ENCODE measurements at places on chromosomes 11 and 22. TPM values are rescaled to one million over a fixed set of nuclear protein-coding genes. Genes with fewer than 3 reads are reported as not detected.
A peak's percentile ranks its signal among the peaks of the same experiment; 100 is the strongest.

The CD3G gene
- total RNA-seq: 139 TPM

The RAB1B gene
- 139 TPM for total RNA-seq

The CDHR5 gene
- not detected for total RNA-seq

The INS gene
- total RNA-seq: not detected

The APOA5 gene
- not detected for total RNA-seq

The GGT5 gene
- total RNA-seq: not detected

The ELMOD1 gene
- total RNA-seq: not detected

The RAB39A gene
- total RNA-seq: not detected

DNA sequence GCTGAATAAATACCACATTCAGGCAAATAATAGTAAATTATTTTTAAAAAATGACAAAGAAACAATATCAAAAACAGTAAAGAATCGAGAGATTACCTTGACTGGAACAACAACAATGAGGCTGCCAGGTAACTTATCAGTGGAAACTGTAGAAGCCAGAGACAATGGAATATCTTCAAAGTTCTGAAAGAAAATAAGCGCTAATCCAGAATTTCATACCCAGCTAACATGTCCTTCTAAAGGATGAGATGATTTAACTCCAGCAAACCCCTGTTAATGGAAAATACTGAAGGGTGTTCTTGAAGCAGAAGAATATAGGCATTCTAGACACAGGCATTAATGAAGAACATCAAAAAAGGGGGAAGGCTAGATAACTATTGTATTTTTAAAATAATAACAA, 20.7 kb upstream of the SCUBE2 start:
- H3K27ac ChIP-seq: no peak overlapping the region
- peaks cover 17% of the 10 kb centered on the region for H3K27me3 ChIP-seq
- peaks cover 4% of the 10 kb centered on the region for H3K4me1 ChIP-seq
- DNase-seq: no peak
- H3K4me3 ChIP-seq: no peak overlapping the region

DNA sequence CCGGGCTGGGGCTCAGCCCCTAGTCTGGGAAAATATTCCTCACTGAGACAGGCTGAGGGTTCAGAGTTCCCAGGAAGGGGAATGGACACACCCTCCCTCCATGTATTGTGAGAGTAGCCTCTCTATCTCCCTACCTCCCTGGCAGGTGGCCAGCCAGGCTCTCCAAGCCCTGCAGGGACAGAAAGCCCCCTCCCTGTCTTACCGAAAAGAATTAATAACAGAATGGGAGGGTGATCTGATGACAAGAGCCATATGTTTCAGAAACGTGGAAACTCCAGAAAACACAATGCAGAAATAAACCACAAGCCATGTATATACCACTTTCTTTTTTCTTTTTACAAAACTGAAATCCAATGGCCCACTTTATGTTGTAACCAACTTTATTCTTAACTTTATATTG, 140.0 kb downstream of the CHST1 start:
- no peak for DNase-seq
- no peak overlapping the region for H3K27ac ChIP-seq
- no peaks in the 10 kb centered on the region for H3K27me3 ChIP-seq
- H3K4me3 ChIP-seq: no peak overlapping the region

DNA sequence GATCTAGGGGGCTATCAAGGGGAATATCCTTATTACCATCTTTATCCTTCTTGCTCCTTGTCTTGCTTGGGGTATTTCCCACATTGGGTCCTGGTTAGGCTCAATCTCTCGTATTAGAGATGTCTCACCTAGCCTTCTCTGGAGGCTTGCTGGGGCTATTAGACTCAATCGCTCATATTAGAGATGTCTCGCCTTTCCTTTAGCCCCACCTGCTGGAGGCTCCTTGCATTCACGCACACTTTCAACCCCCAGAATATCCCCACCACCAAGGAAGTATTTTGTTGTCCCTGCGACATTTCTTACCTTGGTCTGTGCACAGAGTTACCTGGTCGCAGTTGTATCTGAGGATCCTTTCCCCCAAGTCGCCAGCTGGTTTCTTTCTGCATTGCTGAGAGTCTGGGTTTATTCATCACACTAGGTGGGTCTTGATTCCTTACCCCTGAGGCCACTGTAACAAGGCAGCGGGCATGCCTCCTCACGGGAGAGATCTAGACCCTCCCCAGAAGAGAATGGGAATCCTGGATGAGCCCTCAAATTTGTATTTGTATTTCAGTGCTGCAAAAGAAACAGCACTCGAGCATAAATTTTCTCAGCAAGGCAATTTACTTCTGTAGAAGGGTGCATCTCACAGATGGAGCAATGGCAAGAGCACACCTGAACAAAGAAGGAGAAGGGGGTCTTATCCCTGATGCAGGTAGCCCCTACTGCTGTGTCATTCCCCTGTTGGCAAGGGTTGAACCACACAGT, 15.9 kb upstream of the HYLS1 start:
- H3K36me3 ChIP-seq: no peaks in the 10 kb centered on the region
- no peak for DNase-seq
- no peak overlapping the region for H3K4me3 ChIP-seq
- no peak overlapping the region for H3K27ac ChIP-seq
- no peaks in the 10 kb centered on the region for H3K4me1 ChIP-seq
- peaks cover 3% of the 10 kb centered on the region for H3K27me3 ChIP-seq

GRCh38 chr22:43560651-43561050, 148.8 kb downstream of the MPPED1 start:
- H3K27ac ChIP-seq: no peak overlapping the region
- no peak overlapping the region for H3K4me3 ChIP-seq
- no peak for DNase-seq

- H3K27me3 ChIP-seq: peaks cover 30% of the 10 kb centered on the region
- no peak for DNase-seq
- H3K4me3 ChIP-seq: no peak overlapping the region
- H3K4me1 ChIP-seq: peaks cover 9% of the 10 kb centered on the region
- H3K36me3 ChIP-seq: no peaks in the 10 kb centered on the region
Measured at GRCh38 chr11:66293777-66294625, 2.3 kb downstream of the TMEM151A start.

- H3K27me3 ChIP-seq: no peaks in the 10 kb centered on the region
- peak; percentile 38 for DNase-seq
- H3K4me1 ChIP-seq: peaks cover 40% of the 10 kb centered on the region
Measured at GRCh38 chr11:125591649-125592304, 875 bp upstream of the STT3A start.

DNA sequence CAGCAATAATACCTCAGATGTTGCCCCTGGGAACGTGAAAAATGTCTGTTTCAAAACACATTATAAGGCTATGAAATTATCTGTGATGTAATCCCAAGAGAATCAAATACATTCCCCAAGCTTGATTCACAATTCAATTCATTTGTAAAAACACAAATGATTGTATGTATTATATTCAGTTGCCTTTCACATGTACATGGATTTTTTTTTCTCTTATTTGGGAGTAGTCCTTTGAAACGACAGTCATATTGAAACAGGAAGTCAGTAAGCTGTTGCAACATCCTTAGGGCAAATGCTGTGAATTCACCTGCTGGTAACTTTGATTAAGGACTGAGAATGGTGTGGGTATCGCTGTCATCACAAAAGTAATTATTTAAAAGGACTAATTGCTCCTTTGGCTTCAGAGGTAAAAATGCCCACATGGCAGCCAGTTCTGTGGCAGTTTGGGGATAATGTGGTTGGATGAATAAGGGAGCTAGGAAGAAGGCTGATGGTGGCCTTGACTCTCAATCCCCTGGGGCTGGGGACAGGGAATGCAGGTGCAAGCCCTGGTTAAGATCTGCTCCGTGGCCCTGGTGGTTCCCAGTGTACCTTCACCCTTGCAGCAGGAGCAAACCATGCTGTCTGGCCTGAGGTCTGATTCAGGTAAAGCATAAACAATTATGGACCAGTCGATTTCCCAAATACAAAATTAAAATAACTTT, 13.2 kb downstream of the EHF start:
- H3K4me1 ChIP-seq: peaks cover 13% of the 10 kb centered on the region
- H3K36me3 ChIP-seq: no peaks in the 10 kb centered on the region
- DNase-seq: no peak
- H3K27ac ChIP-seq: no peak overlapping the region

GRCh38 chr11:128658502-128658901, 35.4 kb upstream of the FLI1 start:
- DNase-seq: no peak
- H3K36me3 ChIP-seq: no peaks in the 10 kb centered on the region
- peaks cover 48% of the 10 kb centered on the region for H3K27me3 ChIP-seq
- peaks cover 2% of the 10 kb centered on the region for H3K4me1 ChIP-seq
- no peak overlapping the region for H3K4me3 ChIP-seq

GRCh38 chr11:82738091-82738490, 4.4 kb upstream of the FAM181B start:
- H3K4me1 ChIP-seq: no peaks in the 10 kb centered on the region
- H3K27me3 ChIP-seq: peaks cover 64% of the 10 kb centered on the region
- no peak overlapping the region for H3K27ac ChIP-seq
- no peaks in the 10 kb centered on the region for H3K36me3 ChIP-seq

- DNase-seq: no peak
- no peak overlapping the region for H3K27ac ChIP-seq
- no peaks in the 10 kb centered on the region for H3K27me3 ChIP-seq
- no peaks in the 10 kb centered on the region for H3K4me1 ChIP-seq
- no peak overlapping the region for H3K4me3 ChIP-seq
- no peaks in the 10 kb centered on the region for H3K36me3 ChIP-seq
Measured at GRCh38 chr11:80727315-80727714, 1286.5 kb upstream of the TENM4 start.

- no peaks in the 10 kb centered on the region for H3K4me1 ChIP-seq
- peaks cover 16% of the 10 kb centered on the region for H3K27me3 ChIP-seq
- no peak overlapping the region for H3K4me3 ChIP-seq
- DNase-seq: no peak
- no peak overlapping the region for H3K27ac ChIP-seq
Measured at GRCh38 chr11:8011371-8011770, 24.2 kb downstream of the EIF3F start.

DNA sequence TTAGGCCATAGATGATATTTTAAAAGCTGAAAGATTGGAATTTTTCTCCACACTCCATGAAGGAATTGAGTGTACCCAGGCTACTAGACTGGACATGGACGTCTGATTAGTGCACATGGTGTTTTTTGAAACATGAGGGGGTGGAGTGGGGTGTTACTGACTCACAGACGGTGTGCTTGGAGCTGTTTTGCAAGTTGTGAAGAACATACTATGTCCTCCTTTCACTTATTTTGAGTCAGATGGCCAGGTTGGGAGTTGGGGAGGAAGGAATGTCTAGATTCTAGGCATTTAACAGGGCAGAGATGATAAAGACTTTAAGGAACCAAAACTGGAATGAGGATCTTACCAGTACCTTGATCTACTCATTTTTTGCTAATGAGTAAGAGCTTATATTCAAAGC, 158.1 kb upstream of the MTNR1B start:
- H3K27ac ChIP-seq: no peak overlapping the region
- DNase-seq: no peak
- no peak overlapping the region for H3K4me3 ChIP-seq

- peak; percentile 30 for DNase-seq
- H3K27ac ChIP-seq: no peak overlapping the region
- peaks cover 15% of the 10 kb centered on the region for H3K27me3 ChIP-seq
- H3K4me3 ChIP-seq: no peak overlapping the region
- H3K4me1 ChIP-seq: no peaks in the 10 kb centered on the region
- no peaks in the 10 kb centered on the region for H3K36me3 ChIP-seq
Measured at GRCh38 chr11:12893787-12894672, 115.1 kb upstream of the RASSF10 start.

- H3K36me3 ChIP-seq: no peaks in the 10 kb centered on the region
- no peak for DNase-seq
- no peak overlapping the region for H3K4me3 ChIP-seq
- H3K27me3 ChIP-seq: no peaks in the 10 kb centered on the region
Measured at GRCh38 chr11:97087419-97087818, 697.6 kb downstream of the JRKL start.

GRCh38 chr11:35277827-35278226, 138.9 kb downstream of the CD44 start:
- H3K27ac ChIP-seq: no peak overlapping the region
- peaks cover 7% of the 10 kb centered on the region for H3K27me3 ChIP-seq
- no peak overlapping the region for H3K4me3 ChIP-seq
- no peaks in the 10 kb centered on the region for H3K36me3 ChIP-seq

GRCh38 chr22:29871684-29872083, 11.3 kb upstream of the MTMR3 start:
- no peak overlapping the region for H3K4me3 ChIP-seq
- H3K27me3 ChIP-seq: peaks cover 28% of the 10 kb centered on the region
- H3K36me3 ChIP-seq: no peaks in the 10 kb centered on the region
- no peak overlapping the region for H3K27ac ChIP-seq
- DNase-seq: no peak
- peaks cover 4% of the 10 kb centered on the region for H3K4me1 ChIP-seq

- peaks cover 34% of the 10 kb centered on the region for H3K4me1 ChIP-seq
- H3K27ac ChIP-seq: peak overlapping the region; percentile 2
- peaks cover 2% of the 10 kb centered on the region for H3K36me3 ChIP-seq
- H3K27me3 ChIP-seq: no peaks in the 10 kb centered on the region
Measured at GRCh38 chr11:74390697-74391096, 7.5 kb downstream of the PGM2L1 start.

DNA sequence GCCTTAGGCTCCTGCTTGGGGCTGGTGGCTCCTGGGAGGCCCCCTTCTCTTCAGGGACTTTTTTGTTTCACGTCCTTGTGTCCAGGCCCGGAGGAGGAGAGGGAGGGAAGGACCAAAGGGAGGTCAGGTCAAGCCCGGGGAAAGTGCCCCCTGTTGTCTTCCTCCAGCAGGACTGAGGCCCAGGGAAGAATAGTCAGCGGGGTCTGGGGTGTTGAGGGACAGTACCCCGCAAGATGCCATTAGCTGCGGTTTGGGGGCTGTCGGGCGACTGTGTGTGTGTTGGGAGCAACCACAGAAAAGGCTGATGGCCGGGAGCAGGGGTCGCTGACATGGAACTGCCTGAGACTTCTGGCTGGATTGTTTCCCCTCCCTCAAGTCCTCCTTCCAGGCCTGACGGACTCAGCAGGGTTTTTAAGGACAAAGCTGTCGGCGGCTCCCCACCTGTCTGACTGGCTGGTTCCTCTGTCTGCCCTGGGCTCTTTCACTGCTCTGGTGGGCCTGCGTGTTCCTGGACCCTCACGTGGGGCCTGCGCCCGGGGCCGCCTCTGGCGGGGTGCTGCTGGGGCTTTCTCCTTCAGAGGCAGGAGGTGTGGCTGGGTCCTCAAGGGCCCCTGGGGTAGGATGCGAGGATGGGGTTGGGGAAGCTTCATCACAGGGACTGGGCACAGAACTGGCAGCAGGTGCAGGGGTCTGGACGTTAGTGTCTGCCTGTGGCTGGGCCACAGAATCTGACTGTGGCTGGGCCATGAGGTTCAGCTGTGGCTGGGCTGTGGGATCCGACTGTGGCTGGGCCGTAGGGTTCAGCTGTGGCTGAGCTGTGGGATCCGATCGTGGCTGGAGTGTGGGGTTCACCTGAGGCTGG, 1.5 kb downstream of the GPR152 start:
- peaks cover 15% of the 10 kb centered on the region for H3K4me1 ChIP-seq
- H3K36me3 ChIP-seq: no peaks in the 10 kb centered on the region
- no peaks in the 10 kb centered on the region for H3K27me3 ChIP-seq
- no peak overlapping the region for H3K4me3 ChIP-seq
- no peak overlapping the region for H3K27ac ChIP-seq

DNA sequence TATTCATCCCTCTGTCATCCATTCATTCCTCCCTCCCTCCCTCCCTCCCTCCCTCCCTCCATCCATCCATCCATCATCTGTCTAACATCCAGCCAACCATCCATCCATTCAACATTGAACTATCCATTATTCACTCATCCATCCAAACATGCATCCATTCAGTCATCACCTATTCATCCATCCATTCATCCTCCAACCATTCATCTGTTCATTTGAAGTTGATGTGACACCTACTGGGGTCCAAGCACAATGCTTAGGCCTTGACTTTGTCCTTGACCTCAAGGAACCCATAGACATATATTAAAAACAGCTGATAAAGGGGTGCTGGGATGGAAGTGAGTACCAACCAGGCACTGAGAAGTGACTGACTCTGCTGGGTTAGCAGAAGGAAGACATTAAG, 26.6 kb downstream of the BCR start:
- H3K27me3 ChIP-seq: no peaks in the 10 kb centered on the region
- peaks cover 3% of the 10 kb centered on the region for H3K4me1 ChIP-seq
- no peak for DNase-seq
- no peak overlapping the region for H3K27ac ChIP-seq
- H3K36me3 ChIP-seq: peaks cover 6% of the 10 kb centered on the region

Data from activated T-helper 2 cell treated with anti-CD3 and anti-CD28 coated beads, Interferon-gamma antibody, Interleukin-2, Interleukin-4, amounts not matched to agents 10 μg/mL and 5 μg/mL and 100 μg/mL, durations not matched to agents 14 hours and 24 hours and 36 hours (primary cell).